ENCODE measurements at places on chromosomes 2 and 18. TPM values are rescaled to one million over a fixed set of nuclear protein-coding genes. Genes with fewer than 3 reads are reported as not detected.

Gene AFG3L2
- 83.8 TPM for polyA plus RNA-seq

Gene UCN
- polyA plus RNA-seq: 3.0 TPM

Gene FABP1
- 1,690 TPM for polyA plus RNA-seq

Gene SERPINB11
- polyA plus RNA-seq: not detected

Gene C2orf78
- not detected for polyA plus RNA-seq

Gene VWA3B
- 0.16 TPM for polyA plus RNA-seq

Gene BZW1
- polyA plus RNA-seq: 138 TPM

DNA sequence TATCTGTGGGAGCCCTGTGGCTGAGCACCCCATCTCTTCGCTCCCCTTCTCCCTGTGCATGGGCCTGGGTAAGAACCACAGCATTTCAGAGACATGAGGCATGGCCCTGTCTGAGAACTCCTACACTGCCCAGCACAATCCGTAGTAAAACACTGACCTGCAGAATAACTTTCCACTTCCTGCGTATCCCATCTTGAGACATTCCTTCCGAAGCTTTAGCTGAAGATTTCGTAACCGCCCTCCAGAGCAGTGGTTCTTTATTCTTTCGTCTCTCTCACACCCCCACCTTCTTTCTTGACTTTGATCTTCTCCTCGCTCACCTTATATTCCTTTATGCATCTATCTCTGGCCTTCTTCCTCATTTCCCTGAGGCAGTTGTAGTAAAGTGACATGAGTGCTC, 381.1 kb downstream of the HRH4 start:
- DNase-seq: no peak

DNA sequence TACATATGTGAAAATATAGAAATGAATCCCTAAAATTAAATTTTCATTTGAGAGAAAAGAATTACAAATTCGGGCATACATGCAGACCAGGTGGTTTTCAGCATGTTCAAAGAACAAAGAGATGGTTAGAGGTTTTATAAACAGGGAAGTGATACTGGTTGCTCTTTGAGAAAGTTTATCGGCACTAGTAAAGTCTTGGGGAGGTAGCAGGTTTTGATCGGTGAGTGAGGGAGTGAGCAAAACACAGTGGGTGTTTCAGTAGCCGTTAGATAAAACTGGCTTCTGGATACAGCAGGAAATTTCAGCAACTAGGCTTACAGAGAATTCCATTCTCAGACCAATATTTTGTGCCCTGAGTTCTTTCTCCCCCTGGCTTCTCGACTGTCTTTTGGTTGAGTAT, 51.1 kb downstream of the DSC3 start:
- DNase-seq: no peak

DNA sequence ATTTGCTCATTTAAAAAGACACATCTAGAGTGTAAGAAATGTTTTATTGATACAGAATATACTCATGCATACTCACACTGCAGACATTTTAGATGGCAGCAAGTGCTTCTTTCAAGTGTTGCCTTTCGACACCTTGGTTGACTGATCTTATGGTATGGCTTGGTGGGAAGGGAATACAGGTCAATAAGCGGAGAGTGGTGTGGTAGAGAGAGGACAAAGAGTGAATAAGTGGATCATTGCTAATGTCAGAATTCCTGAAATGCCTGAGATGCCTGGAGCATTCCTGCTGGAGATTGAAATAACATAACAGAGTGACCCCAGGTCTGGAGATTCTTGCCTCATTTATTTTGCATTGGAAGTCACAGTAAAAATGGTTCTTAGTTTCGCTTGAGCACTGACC, 76.7 kb downstream of the RND3 start:
- no peak for DNase-seq

GRCh38 chr2:233285921-233286320, 21.7 kb upstream of the SAG start:
- DNase-seq: no peak

DNA sequence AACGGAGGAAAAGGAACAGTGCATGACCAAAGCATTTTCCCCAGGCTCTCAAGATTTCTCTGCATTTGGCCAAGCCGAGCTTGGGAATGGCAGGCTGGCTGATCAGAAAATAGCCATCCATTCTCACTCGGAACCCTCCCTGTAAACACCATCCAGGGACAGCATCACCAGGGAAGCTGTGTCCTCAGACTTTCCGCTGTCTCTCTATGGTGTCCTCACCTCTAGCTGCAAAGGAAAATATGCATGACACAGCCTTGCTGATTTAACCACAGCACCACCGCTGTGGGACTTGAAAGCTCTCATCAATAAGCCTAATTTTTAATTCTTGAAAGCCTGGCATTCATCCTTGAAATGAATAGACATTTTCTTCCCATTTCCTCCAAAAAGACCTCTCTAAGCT, 311.7 kb downstream of the EIPR1 start:
- DNase-seq: no peak

GRCh38 chr2:9905413-9905812, 46.1 kb upstream of the GRHL1 start:
- peak; percentile 49 for DNase-seq

GRCh38 chr2:222960126-222960525, 91.9 kb upstream of the KCNE4 start:
- no peak for DNase-seq

GRCh38 chr2:98087447-98088020, 567 bp downstream of the VWA3B start:
- DNase-seq: no peak

DNA sequence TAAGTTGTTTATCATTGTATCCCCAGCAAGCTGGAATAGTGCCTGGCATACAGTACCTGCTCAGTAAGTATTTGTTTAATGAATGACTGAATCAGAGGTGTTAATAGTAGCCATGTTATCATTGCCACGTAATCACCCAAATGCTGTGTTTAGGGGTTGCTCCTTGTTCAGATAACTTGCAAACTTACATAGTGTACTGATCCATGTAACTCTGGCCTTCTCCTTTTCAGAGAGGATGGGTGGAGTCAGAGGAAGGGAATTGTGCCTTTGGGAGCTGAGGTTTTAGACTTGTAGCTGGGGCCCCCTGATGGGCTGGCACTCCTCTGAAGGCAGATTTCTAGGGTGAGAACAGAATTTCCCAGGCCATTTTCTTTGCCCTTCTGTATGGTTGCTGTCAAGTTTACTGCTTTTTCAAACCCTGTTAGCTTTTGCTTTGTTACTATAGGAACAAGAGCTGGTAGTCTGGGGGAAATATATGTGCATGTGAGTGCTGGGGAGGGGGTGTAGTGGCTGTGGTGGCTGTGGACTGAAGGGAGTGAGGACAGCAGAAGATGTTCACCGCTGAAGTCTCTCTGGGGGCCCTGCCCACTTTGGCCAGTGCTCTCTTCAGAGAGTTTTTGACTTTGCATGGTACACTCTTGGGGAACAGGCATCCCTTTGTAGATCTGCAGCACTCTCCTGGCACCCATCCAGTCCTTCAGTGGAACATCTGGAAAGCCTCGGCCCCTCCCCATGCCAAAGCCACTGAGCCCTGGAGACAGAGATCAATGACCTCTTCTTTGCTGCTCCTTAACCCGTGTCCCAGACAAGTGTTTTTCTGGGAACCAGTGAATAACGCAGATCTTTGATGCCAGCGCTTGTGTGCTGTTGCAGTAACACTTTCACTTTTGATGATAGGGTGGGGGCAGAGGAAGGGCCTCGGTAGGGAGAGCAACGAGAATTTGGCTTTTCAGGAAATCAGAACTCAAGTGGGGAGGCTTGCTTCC, 209.0 kb downstream of the PRKCE start:
- DNase-seq: peak; percentile 35

- DNase-seq: peak; percentile 44
Measured at GRCh38 chr2:88671786-88672427, 19.6 kb upstream of the RPIA start.

DNA sequence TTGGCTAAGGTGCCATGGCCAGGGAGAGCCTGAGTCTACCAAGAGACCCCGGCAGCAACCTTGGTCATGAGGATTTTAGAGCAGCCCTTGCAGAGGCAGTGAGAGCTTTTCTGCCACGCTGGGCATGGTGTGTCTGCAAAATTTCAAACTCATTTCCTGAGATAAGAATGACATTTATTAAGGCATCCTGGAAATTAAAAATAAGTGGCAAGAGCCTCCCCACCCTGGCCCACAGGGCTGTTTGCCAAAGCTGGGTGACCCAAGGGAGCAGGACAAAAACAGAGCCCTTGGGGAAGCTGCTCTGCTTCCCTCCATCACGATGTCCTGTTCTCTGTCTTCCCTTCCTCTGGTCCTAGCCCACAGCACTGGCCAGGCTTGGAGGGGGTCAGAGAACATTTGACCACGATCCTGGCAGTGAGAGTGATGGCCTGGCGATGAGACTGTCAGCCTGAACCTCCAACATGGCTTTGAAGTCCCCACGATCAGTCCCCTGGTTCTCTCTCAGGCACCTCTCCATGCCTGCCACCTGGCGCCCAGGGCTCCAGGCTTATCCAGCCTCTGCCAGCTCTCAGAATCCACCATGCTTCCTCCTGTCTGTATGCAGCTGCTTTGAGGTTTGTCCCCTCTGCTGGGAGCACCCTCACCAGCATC, 68.9 kb upstream of the RMDN2 start:
- no peak for DNase-seq

DNA sequence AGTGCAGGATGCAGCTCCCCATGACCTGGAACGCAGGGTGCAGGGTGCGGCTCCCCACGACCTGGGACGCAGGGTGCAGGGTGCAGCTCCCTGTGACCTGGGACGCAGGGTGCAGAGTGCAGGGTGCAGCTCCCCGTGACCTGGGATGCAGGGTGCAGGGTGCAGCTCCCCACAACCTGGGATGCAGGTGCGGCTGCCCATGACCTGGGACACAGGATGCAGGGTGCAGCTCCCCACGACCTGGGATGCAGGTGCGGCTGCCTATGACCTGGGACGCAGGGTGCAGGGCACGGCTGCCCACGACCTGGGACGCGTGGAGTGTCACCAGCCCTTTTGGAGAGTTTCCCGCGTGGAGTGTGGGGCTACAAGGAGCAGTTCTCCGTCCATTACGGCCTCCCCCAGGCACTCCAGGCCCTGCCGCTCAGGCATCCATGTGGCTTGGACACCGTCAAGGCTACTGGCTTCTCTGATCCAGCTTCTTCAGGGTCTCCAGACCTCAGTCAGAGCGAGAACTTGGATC, 38.7 kb downstream of the PXDN start:
- DNase-seq: no peak

DNA sequence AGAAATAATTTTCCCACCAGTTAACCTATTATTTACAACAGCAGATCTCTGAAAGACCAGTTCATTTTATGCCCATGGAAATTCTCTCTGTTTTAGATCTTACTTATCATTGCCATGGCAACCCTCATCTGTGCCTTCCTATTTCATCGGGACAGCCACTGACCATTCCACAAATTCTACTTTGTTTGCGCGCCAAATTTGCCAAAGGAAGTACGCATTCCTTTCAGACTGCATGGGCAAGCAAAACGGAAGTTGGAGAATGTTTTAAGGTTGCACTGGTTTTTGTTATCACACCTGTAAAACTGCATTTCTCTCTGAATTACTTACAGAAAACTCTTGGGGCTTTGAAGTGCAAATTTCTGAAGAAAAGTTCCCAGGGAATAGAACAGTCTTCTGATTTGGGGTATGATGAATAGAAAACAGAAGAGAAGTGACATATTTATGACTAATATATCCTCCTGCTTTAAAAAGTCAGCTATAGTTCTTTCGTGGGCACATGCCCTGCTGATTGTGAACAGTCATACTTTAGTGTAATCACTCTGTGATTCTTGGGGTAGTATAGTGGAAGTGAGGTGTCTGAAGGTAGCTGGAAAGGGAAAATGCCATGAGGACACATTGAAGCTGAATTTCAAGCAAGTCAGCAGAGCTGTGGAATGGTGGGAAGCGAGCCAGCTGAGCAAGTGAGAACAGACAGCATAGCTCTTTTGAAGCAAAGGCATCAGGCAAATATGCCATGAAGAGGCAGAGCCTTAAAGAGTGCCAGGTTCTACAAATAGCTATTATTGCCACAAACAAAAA, 20.9 kb downstream of the NETO1 start:
- DNase-seq: no peak

DNA sequence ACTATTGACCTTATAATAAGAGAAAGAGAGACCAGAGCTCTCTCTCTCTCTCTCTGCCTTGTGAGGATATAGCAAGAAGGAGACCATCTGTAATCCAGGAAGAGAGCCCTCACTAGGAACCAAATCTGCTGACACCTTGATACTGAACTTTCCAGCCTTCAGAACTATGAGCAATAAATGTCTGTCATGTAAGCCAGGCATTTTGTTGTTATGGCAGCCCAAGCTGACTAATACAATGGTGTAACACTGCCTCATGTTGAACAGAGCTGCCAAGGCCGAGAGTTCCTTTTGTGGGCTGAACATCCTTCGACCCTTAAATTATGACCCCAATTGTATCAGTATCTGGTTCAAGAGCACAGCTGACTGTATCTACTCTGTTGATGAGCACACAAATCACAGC, 108.0 kb downstream of the LRRC30 start:
- DNase-seq: no peak

DNA sequence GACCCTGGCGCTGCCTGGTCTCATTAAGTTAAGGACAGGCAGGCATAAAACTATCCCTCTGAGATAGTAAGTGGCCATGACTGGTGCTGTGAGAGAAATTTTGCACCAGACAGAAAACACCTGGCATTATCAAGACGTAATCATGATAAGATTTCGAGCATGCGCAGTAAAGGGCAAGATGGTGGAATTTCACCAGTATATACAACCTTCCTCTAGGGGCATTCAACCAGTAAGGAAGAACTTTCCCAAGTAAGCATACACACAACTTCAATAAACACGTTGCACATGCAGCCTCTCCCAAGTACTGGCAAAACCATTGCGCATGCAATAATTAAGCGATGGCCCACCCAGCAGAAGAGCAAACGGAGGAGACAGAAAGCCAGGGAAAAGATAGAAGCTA, 1376.4 kb upstream of the CRIM1 start:
- no peak for DNase-seq

DNA sequence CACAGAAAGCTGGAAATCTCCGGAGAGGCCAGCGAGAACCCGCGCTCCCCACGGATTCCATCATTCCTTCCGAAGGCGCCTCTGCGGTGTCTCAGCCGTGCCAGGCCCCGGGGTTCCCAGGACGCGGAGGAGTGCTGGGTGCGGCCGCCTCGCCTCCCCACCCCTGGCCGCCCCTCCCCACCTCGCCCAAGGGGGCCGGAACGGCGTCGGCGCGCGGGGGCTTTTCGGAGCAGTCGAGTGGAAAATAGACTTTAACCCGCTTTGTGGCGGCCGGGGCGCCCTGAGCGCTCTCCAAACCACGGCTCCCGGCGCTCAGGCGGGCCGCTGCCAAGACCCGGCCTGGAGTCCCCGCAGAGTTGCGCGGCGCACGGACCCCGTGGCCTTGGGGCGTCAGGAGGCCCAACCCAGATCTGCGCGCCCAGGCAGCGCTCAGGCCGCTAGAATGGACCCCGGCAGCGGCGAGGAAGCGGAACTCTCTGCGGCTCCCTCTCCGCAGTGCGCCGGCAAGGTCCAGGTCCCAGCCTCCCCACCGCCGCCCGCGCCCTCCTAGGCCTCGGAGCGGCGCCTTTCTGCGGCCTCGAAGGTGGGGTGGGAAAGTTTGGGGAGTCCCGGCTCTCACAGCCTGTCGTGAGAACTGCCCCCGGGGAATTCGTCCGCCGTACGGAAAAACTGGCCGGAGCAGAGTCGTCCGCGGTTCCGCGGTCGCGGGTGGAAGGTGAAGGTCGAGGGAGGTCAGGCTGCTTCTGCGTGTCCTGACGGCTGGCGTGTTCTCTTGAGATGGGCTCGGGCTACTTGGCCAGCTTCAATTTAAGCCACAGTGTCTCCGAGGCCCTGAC, 1.2 kb upstream of the EMX1 start:
- peak; percentile 83 for DNase-seq

- no peak for DNase-seq
Measured at GRCh38 chr18:36757991-36758390, 70.8 kb downstream of the TPGS2 start.

GRCh38 chr2:68491582-68491981, 24.2 kb downstream of the APLF start:
- no peak for DNase-seq
